ENCODE measurements at places on chromosomes 6 and 20.

GRCh38 chr6:155614606-155615005 lies 159.0 kb upstream of the NOX3 start:
- no peak for DNase-seq

DNA sequence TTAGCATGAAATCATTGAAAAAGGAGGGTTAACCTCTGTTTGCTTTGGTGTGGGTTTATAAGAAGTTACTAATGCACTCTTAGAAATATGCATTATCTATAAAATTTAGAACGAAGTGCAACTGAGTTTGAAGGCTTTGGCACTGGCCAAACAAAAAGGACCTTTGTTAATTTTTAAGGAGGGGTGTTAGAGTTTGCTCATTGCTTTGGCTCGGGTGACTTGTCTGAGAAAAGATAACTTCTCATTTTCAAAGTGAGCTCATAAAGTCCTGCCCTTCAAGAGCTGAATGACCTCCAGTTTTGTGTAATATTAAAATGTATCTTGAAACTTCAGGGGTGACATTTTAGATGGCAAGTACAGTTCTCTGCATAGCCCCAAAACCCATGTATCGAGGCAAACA lies 25.9 kb downstream of the NEDD9 start:
- no peak for DNase-seq

DNA sequence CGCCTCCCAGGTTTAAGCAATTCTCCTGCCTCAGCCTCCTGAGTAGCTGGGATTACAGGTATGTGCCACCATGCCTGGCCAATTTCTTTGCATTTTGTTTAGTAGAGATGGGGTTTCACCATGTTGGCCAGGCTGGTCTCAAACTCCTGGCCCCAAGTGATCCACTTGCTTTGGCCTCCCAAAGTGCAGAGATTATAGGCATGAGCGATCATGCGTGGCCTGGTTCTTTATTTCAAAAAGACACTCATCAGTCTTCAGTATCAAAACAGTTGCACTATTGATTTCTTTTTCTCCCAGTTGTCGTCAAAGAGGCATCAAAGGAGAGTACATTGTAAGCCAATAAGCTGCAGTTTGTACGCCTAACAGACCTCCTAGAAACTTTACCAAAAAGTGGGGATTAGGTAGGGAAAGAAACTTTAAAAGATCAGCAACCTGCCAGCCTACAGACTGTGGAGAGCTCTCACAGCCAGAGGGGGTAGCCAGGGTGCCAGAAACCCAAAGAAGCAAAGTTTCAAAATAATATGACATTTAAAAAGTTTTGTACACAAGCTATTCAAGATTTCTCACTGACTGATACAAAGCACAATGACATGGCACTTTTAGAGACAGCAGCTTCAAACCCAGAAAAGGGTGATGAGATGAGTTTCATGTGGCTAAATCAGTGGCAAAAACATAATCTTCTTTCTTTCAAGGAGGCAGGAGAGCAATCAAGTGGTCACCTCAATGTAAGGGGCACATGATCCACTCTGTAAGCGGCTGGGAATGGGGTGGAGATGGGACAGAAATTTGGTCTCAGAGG lies 83.0 kb upstream of the RALY start:
- no peak for DNase-seq

GRCh38 chr20:62032609-62033368 lies 32.9 kb downstream of the TAF4 start:
- no peak for DNase-seq

Measured in stimulated activated CD8-positive, alpha-beta memory T cell treated with anti-CD3 and anti-CD28 coated beads, Interleukin-7, amount 100 ng/mL, for 24 hours (primary cell).